Cardiac muscle cell (in vitro differentiated cells and primary cell): ENCODE measurements at places on chromosomes 3 and 15.

DNA sequence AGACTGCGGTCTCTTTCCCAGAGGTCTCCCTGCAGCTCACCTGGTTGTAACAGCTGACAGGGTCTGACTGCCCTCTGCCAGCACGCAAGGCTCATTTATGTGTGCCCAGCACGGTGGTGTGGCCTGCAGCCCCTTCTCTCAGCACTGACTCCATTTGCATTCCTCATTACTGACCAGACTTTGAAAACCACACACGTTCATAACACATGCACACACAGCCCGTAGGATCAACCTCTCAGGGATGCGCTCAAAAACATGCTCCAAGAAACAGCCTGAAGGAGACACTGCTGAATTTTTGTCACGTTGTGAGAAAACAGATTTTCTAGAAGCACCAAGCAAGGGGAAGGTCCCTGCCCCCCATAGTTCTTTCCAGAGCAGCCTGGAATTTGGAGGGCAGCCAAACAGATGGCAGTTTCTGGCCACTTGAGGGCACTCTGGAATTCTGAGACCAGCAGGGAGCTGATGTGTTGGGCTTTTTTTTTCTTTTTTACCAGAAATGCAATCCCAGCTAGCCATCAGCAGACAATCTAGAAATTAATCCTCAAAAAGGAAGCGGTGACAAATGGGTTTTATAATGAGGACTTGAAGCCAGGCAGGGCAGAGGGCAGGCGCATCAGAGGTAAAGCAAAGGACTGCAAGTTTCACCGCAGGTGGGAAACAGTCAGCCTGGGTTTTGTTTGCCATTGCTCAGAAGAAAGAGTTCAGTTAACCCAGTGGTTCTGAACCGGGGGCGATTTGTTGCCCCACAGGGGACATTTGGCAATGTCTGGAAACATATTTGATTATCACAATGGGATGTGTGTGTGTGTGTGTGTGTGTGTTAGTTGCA, 170.5 kb upstream of the PROK2 start:
- H3K27ac ChIP-seq, result no peak overlapping the region
- DNase-seq, result peak; percentile 87
- no peaks in the 10 kb centered on the region for H3K36me3 ChIP-seq
- no peaks in the 10 kb centered on the region for H3K4me1 ChIP-seq
- H3K4me3 ChIP-seq, result no peak overlapping the region
- peaks cover 4% of the 10 kb centered on the region for H3K27me3 ChIP-seq

GRCh38 chr3:145776782-145777408, 384.1 kb downstream of the PLOD2 start:
- H3K27ac ChIP-seq, result no peak overlapping the region
- H3K27me3 ChIP-seq, result no peaks in the 10 kb centered on the region
- H3K36me3 ChIP-seq, result no peaks in the 10 kb centered on the region
- H3K4me3 ChIP-seq, result no peak overlapping the region
- peaks cover 10% of the 10 kb centered on the region for H3K4me1 ChIP-seq
- peak; percentile 68 for DNase-seq

DNA sequence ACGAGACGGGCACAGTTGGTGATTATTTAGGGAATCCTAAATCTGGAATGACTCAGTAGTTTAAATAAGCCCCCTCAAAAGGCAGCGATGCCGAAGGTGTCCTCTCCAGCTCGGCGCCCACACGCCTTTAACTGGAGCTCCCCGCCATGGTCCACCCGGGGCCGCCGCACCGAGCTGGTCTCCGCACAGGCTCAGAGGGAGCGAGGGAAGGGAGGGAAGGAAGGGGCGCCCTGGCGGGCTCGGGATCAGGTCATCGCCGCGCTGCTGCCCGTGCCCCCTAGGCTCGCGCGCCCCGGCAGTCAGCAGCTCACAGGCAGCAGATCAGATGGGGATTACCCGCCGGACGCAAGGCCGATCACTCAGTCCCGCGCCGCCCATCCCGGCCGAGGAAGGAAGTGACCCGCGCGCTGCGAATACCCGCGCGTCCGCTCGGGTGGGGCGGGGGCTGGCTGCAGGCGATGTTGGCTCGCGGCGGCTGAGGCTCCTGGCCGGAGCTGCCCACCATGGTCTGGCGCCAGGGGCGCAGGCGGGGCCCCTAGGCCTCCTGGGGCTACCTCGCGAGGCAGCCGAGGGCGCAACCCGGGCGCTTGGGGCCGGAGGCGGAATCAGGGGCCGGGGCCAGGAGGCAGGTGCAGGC, 318.0 kb downstream of the FGF12 start:
- peak; percentile 44 for DNase-seq
- no peaks in the 10 kb centered on the region for H3K4me1 ChIP-seq
- no peaks in the 10 kb centered on the region for H3K36me3 ChIP-seq
- H3K4me3 ChIP-seq, result peak overlapping the region; percentile 55
- H3K27me3 ChIP-seq, result peaks cover 59% of the 10 kb centered on the region

DNA sequence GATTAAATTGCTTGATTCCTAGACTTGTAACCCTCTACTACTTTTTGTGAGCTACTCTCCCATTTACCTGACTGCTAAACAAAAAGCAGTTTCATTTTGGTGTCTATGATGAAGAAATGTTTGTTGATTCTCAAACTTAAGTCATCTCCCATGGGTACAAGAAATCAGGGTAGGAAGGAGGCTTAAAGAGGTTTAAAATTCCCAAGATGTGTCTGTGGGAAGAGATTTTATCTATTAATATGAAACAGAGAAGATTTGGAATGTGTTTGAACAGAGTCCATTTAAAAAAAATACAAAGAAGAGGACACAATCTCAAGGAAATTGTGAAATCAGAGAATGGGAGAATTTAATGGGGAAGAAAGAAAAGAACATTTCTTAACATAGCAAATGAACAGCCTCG, 14.8 kb downstream of the P3H2 start:
- H3K4me3 ChIP-seq, result no peak overlapping the region
- no peak overlapping the region for H3K27ac ChIP-seq
- H3K27me3 ChIP-seq, result no peaks in the 10 kb centered on the region
- DNase-seq, result peak; percentile 50
- H3K4me1 ChIP-seq, result peaks cover 37% of the 10 kb centered on the region
